Mammary epithelial cell (primary cell): ENCODE measurements at places on chromosomes 3 and 15.

DNA sequence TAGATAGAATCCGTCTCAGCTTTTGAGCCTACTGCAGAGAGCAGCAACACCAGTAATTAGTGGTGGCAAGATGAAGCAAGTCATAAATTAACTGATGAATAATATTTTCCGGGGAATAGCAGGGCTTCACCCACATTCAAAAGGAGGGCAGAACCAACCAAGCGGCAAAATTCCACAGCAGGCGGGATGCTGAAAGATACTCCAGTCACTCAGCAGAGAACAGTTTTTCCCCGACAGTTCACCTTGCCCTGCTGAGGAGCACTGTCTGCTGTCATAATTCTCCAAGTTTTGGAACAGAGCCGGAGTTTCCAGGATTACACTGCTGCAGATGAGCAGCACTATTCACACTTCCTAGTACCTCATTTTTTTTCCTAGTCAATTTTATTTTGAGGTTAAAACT is 274.7 kb downstream of the CD47 start:
- DNase-seq = peak; percentile 21

DNA sequence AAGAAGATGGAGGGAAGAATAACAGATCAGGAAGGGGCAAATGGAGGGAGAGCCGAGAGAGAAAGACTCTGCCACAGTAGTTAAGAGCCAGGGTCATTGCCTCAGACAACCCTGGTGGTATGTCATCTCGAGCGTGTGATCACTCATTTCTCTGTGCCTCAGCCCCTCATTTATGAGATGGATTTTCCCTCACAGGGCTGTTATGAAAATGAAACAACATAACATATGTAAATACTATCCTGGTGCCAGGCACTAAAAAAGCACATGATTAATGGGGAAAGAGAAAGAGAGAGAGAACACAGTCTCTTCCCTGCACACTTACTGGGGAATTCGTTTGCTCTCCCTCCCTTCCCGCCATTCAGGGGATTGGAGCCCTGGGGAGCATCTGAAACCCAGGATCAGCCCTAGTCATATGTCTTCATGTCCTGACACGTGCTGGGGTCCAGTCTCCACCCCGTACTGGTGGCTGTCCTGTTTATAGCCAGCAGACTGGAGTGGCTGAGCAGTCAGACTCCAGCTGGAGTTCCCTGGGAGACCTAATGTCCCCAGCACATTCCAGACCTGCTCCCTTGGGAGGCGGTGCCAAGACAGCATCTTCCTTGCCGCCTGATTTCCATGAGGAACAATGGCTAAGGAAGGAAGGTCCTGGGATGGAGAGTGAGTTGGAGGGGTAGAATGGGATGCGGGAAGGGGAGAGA is 14.7 kb upstream of the AMOTL2 start:
- no peak for DNase-seq

DNA sequence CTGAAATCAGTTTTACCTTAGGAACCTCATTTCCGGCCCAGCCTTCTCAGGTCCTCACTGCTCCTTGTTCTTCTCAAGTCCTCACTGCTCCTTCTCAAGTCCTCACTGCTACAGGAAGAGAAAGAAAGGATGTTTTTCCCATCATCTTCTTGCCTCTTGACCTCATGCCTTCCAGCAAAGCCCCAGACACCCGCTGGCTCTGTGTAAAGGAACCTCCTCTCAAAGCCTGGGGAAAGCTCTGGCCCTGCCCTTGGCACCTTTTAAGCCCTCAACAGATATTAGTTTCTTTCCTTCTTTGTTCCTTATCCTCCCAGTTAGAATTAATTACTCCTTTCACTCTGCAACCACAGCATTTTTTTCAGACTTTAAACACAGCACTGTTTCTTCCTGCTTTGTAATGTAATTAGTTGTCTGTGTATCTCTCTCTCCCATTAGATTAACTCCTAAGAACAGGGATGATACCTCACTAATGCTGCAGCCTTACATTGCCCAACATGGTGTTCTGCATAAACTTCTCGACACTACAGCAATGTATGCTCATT is 4.0 kb upstream of the WDR49 start:
- no peak for DNase-seq

DNA sequence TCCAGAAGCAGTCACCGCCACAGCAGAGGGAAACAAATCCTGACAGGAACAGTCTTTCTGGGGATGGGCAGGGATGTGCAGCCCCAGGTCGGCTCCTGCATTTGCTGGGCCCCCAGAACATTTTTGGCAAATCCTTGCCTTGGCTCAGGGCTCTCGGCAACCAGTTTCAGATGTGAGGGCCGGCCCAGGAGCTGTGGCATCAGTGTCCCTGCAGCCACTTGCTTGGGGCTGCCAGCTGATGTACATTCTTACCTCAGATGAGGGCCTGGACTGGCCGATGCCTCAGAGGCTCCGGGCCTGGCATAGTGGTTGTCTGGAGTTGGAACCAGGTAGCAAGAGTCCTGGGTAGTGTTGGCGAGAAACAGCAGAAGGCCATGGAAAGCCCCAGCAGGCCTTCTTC is 4.2 kb downstream of the CYB561D2 start:
- no peak for DNase-seq

- peak; percentile 42 for DNase-seq
Observed at GRCh38 chr3:187713504-187713903, 11.1 kb upstream of the RTP2 start.

DNA sequence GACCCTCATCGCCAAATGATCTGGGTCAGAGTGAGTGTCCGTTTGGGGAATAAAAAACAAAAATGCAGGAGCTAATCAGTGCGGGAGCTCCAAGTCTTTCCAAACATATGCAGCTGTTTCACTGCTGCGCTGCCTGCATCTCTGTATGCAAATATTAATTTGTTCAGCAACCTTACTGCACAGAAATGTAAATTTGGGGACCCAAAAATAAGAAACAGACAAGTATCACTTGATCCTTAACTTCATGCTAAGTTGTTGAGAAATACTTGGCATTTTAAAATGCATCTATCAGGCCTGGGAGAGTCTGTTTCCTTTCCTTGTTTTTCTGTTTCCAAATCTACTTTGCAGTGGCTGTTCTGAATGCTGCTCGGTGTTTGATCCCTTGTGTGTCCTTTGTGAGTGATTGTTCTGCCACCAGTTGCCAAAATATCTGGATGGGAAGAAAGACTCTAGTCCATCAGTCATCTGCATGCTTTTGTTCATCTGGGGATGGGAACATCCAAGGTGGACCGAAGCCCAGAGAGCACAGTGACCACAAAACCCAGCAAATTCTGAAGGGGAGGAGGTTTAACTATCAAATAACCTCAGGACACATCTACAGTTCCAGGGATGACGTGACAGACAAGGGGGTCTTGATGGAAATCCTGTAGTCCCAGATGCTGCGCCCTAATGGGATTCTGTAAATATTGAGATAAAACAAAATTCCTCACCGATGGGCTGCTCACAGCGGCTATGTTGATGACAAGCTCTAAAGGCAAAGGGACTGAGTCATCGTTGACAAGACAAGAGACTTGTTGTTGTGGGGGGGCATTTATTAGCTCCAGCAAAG is 199.5 kb upstream of the WNT5A start:
- no peak for DNase-seq

DNA sequence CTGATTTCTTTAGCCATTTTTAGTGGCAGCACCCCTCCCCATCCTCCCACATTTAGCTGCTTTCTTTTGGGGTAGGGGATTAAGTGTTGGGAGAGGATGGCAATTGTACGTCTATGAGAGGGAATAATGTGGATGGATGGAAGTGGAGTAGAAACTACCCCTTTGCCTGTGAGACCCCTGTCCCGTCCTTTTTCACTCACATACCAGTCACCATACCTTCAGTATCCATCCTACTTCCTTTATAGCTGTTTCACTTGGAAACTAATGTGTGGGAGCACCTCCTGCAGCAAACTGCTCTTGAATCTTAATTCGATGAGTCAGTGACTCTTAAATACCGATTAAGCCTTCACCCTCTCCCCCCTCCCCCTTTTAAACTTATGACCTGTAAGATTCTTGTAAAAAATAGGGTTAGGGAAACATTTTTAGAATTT is 730 bp downstream of the SPRED1 start:
- peak; percentile 68 for DNase-seq

DNA sequence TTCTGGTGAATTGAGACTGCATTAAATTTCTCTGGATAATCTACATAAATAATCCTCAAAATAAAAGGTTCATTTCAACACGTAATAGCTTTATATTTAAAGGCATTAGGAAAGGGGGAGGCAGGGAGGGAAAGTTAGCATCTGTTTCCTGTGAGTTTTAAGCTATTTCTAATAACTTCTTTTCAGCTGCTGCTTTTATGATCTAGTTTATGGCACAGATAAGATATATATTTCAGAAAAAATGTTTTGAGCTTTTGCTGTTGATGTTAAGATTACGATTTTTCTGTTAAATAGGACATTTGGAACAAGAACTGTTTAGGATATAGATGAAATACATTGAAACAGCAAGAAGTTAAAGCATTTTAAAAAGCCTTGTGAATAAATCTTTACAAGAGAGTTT is 30.0 kb downstream of the UBE2E1 start:
- no peak for DNase-seq

DNA sequence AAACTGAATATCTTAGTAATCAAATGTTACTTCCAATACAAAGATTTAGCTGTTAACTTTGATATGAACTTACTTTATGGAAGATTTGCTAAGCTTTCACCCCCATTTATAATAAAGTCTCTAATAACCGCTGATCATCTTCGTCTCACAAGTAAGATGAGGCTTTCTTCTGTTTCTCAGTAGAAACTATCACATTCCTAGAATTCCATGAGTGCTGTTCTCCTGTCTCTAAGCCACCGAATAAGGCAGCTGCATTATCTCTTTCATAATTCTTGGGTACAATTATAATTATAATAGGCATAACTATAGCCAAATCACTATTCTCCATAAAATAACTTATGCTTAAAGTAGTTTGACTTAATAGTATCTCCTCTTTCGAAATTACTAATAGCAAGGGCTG is 18.3 kb upstream of the SETMAR start:
- DNase-seq = no peak

DNA sequence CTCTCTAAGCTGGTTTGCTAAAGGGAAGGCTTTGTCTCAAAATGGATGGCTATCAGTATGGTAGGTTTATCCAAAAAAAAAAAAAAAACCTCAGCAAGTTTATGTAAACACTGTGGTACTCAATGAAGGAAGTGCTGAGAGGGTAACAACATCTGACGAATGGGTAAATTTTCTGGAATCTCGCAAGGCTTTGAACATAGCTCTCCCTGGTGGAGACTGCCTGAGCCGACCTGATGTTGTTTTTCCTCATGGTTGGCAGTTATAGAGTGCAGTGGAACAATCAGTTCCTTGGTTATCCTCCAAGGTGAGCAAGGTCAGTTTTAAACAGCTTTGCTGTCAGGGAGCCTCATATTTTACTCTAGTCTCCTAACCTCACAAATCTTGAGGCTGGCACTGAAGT is 94.6 kb downstream of the ZPLD1 start:
- peak; percentile 15 for DNase-seq
